ENCODE measurements at places on chromosomes 5 and 9. TPM values are rescaled to one million over a fixed set of nuclear protein-coding genes. Genes with fewer than 3 reads are reported as not detected.

Gene TRIM14
- 18.4 TPM for total RNA-seq

- DNase-seq, result no peak
These were observed 224.0 kb upstream of the SMARCA2 start for GRCh38 chr9:1791191-1791590.

DNA sequence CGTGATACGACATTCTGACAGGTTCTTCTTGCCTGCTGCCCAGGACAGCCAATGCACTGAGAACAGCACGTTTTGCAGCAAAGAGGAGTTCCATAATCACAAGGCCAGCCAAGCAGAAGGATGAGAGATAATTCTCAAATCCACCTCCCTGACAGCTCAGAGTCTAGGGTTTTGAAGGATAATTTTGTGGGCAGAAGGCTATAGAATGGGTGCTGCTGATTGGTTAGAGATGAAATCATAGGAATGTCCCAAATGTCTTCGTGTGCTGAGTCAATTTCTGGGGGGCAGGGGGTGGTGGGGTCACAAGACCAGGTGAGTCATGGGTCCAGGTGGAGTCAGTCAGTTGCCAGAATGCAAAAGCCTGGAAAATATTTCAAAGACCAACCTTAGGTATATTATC, 175.5 kb upstream of the SLC30A5 start:
- no peak for DNase-seq

DNA sequence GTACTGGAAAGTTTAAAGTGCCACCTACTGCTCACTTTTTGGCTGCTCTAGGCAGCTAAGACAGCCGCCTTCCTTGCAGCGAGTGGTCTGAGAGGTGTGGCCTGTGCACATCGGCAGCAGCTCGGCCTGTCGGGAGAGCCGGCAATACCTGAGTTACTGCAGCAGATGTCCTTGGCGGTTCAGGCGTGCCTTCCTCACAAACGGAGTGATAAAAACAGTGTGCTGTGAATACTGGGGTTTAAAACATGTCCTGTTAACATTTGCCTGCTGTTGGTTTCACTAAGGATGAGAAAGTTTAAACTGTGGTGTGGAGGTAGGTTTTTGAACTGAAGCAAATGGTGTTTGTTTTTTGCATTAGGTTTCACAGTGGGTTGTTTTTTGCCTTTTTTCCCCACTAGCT, 12.9 kb downstream of the TRAF2 start:
- no peak for DNase-seq

DNA sequence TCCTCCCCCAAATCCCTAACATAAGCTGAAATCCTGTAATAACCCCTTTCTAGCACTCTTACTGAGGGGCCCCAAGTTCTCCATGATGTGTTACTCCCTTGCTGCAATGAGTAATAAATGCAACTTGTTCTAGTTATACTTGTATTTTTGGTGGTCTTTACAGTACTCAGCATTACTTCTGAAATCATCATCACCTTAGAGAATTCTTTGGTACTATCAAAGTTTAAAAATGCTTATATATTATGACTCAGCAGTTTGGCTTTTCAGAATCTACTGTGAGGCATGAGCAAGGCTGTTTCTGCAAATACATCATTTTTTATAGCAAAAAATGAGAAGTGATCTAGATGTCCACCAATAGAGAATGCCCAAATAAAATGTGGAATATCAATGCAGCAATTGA, 20.7 kb upstream of the ROPN1L start:
- no peak for DNase-seq
